Astrocyte of the spinal cord (primary cell): ENCODE measurements at places on chromosomes 4 and X.

- no peak for DNase-seq
Measured at GRCh38 chr4:126468144-126468543, 1153.4 kb downstream of the FAT4 start.

DNA sequence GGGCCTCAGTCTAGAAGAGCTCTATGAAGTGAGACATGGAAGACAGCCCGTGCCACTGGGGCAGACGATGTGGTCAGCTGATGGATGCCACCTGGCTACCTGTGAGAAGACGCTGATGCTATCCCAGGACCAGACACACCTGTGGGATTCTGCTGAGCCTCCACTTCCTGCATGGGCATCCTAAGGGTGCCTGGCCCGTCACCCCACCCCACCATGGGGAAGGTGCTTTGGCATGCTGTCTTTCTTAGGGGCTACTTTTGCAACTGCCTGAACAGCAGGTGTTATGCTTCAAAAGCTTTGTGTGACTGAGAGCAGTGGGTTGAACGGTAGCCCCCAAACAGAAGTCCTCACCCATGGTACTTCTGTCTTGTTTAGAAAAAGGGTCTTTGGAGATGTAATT, 65.0 kb upstream of the STS start:
- no peak for DNase-seq

GRCh38 chrX:27815209-27815608, 7.4 kb downstream of the MAGEB10 start:
- peak; percentile 50 for DNase-seq

DNA sequence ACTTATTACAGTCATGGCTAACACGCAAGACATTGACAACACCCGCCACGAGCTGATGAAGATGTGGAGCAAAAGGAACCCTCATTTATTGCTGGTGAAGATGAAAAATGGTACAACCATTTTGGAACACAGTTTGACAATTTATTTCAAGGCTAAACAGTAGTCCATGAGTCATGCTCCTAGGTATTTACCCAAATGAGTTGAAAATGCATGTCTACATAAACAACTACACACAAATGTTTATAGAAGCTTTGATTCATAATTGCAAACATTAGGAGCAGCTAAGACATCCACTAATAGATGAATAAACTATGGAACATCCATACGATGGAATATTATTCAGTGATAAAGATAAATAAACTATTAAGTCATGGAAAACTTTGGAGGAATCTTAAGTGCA, 580.1 kb downstream of the RAPGEF2 start:
- DNase-seq = no peak

DNA sequence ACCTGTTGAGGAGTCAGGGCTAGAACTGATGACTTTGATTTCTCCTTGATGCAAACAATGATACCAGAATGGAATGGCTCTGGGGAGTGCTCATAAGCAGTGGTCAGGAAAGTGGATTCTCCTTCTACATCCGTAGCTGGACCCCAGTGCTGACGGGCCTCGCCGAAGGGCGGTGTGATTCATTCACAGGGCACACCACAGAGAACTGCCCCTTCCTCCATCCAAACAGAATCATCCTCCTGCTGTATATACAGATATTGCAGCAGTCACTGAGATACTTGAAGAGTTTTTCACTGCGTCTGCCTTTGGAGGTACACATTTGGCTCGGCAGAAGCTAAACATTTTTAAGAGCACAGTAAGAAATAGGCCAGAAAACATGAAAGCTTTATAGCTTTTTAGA, 7.3 kb upstream of the DCTD start:
- no peak for DNase-seq
